CD4-positive, alpha-beta T cell treated with Interleukin-2 at 100 ng/mL for 4 hours (primary cell): ENCODE measurements at places on chromosomes 7 and 10.

- DNase-seq: peak; percentile 99
These were observed at the start of gene PNPLA8 for GRCh38 chr7:108525985-108526767. Gene PNPLA8 (minus strand): TSS chr7:108526135. CDS start chr7:108515491, 10,644 bp downstream.

- DNase-seq: no peak
These were observed 17.6 kb downstream of the PLAC9 start for GRCh38 chr10:80150172-80150571.

- DNase-seq: no peak
These were observed 252.6 kb upstream of the ANKRD30A start for GRCh38 chr10:36872702-36873393.

- no peak for DNase-seq
These were observed 727.8 kb downstream of the GRM8 start for GRCh38 chr7:126524967-126525366.

DNA sequence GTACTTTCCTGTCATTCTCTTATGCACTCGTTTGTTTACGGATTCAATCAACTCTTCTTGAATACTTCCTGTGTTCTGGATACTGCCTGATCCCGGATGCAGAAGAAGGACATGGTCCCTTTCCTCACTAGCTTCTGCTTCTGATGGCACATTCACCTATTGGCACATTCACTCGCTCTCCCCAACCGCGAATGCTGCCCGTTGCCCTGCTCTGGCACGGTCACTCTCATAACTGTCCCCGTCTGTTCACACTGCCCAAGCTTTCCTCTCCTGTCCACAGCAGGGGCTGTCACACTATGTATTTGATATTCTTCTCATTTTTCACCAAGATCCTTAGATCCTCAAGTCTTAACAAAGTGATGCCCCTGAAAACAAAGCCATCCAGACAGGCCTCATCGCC, 327.4 kb downstream of the PAXIP1 start:
- no peak for DNase-seq

DNA sequence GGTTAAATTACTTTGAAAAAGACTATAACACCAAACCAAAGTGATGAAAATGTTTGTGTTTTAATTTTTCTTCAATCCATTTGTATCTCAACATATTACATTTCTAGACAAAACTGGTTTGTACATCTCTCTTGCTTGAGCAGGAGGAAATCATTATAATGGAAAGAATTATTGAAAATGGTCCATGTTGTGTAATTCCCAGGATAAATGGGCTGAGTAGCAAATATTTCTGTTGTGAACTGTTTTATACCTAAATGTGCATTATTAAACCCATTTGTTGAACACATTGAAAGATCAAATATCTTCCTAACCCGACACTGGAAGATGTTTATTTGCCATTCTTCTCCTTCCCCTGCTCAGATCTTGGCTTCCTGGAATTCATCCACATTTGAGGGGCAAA, 14.1 kb upstream of the CDK6 start:
- no peak for DNase-seq

- no peak for DNase-seq
These were observed 321.3 kb upstream of the MBL2 start for GRCh38 chr10:53093878-53094277.

DNA sequence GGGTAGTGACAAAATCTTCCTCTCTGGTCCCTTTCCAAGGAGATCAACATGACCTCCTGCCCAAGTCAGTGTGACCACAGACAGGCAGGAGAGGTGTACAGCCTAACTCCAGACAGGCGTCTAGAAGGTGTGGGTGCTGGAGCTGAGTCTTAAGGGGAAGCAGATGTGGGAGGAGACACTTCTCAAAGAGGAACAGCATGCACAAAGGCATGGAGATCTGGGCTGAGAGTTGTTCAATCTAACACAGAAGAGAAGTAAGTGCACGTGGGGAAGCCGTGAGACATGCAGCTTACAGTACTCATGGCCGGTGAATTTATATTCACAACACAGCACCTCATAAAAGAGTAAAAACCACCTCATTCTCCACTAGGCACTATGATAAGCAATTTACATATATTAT, 23.8 kb upstream of the GSDME start:
- no peak for DNase-seq
